ENCODE measurements at places on chromosomes 1 and 21. TPM values are rescaled to one million over a fixed set of nuclear protein-coding genes. Genes with fewer than 3 reads are reported as not detected.
A peak's percentile ranks its signal among the peaks of the same experiment; 100 is the strongest.

DNA sequence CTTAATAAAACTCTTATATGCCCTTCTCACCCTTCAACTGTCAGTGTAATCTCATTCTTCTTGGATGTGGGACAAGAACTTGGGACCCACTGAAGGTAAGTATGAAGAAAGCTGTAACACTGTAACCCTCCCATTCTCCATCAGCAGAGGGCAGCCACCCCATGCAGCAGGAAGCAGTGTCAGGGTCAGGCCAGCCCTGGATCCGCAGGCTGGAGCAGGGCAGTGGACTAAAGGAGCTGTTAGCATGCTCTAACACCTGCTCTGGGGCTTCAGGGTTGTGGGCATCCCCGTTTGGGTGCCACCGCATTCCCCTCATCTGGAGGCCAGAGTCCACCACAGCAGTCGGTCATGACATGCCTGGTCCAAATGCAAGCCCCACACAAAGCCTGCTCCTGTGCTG, 156.5 kb downstream of the HIVEP3 start:
- DNase-seq: no peak

DNA sequence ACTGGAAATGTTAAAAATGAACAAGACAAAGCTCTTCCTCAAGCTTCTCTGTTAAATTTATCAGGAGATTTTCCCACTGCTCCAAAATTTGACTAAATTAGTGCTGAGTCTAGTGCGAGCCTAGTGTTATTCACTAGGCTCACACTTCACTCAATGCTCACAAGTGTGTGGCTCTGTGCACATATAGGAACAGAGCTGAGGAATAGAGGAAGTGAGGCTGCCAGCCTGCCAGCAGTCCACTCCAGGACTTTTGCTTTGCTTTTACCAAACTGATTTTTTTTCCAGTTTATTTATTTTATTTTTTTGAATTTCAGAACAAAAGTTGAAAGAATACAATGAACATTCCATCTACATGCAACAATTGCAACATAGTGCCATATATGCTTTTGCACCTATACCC, 87.2 kb downstream of the VAV3 start:
- DNase-seq: no peak

DNA sequence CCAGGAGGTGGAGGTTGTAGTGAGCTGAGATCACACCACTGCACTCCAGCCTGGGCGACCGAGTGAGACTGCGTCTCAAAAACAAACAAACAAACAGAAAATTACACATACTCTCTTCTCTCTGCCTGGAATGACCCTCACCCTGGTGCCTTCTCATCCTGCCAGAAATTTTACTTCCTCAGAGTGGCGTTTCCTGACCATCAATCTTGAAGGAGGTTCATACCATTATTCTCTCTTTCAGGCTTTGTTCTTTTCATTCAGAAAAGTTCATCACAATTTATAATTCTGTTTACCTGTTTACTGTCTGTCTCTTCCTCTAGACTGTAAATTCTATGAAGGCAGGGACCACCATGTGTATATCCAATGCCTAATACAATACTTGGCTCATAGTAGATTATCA, 79.3 kb downstream of the RPS6KA1 start:
- no peak for DNase-seq

- no peak for DNase-seq
Measured at GRCh38 chr1:218965821-218966220, 207.9 kb upstream of the LYPLAL1 start.

- peak; percentile 22 for DNase-seq
Measured at GRCh38 chr1:114509596-114510273, 1.3 kb downstream of the TRIM33 start.

- DNase-seq: no peak
Measured at GRCh38 chr1:185559684-185560331, 174.4 kb upstream of the HMCN1 start.

The CADM3 gene
- polyA plus RNA-seq: 0.68 TPM

The FCRL4 gene
- polyA plus RNA-seq: not detected

The SMCP gene
- not detected for polyA plus RNA-seq

The OR2T29 gene
- polyA plus RNA-seq: not detected

Data from muscle of arm (tissue), 14 donors.